ENCODE measurements at places on chromosomes 11 and 22. TPM values are rescaled to one million over a fixed set of nuclear protein-coding genes. Genes with fewer than 3 reads are reported as not detected.

DNA sequence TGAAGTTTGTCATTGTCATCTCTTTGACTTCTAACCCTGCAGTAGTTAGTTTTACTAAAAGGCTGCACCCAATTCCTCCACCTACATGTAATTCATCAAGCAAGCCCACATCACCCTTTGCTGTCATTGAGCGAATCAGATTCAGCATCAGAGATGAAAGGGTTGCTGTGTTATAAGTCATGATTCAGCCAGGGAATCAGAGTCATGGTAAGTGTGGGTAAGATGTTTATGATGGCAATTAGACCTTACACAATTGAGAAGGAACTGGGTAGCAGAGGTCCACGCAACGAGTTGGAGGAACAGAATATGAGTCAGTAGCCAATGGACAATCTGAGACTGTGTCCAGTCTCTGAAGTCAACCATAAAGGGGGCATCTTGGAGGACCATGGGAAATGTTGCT is 162.8 kb upstream of the SNX19 start:
- DNase-seq: no peak

- DNase-seq: no peak
These were observed 52.2 kb upstream of the CEP126 start for GRCh38 chr11:101862391-101863233.

DNA sequence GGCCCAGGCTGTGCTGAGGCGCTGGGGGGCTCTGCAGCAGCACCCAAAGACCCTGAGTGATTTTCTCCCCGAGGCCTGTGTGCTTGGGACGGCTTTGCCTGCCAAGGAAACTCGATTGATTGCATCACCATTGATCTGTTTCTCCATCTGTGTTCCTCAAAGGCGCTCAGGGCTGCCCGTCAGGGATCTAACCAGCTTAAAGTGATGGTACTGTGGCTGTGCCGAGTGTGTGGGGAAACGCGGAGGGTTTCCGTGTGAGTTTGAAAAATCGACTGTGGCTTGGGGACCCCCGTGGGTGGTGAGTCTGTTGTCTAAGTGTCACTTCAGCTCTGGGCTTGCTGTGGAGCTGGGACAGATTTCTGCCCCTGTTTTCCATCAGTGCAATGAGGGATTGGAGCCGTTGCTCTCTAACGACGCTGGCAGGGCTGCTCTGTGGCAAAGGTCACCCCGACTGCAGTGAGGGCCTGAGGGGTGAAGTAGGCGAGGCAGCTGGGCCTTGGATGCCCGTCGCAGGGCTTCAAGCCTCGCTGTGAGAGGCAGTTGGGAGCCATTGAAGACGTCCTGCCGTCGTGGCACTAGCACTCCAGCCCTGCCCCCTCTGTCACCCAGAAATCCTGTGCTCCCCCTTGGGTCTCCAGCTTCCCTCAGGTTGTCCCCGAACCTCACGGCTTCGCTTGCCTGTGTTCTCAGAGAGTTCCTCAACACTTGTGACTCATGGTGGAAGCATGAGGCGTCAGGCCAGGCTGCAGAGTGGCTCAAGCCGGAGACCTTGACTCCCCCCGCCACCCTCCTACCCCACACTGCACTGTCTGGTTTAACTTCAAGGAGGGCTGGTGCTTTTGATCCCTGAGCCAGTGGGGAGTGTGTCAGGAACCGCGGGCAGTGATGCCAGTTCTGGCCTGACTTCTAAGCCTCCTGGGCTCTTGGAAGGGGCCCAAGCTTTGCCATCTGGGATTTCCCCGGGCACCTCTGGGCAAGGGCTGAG is 21.8 kb downstream of the CACNA1I start:
- no peak for DNase-seq

- DNase-seq: no peak
These were observed 66.4 kb upstream of the PICALM start for GRCh38 chr11:86135319-86135714.

- DNase-seq: no peak
These were observed 21.2 kb upstream of the GRK2 start for GRCh38 chr11:67245046-67245445.

DNA sequence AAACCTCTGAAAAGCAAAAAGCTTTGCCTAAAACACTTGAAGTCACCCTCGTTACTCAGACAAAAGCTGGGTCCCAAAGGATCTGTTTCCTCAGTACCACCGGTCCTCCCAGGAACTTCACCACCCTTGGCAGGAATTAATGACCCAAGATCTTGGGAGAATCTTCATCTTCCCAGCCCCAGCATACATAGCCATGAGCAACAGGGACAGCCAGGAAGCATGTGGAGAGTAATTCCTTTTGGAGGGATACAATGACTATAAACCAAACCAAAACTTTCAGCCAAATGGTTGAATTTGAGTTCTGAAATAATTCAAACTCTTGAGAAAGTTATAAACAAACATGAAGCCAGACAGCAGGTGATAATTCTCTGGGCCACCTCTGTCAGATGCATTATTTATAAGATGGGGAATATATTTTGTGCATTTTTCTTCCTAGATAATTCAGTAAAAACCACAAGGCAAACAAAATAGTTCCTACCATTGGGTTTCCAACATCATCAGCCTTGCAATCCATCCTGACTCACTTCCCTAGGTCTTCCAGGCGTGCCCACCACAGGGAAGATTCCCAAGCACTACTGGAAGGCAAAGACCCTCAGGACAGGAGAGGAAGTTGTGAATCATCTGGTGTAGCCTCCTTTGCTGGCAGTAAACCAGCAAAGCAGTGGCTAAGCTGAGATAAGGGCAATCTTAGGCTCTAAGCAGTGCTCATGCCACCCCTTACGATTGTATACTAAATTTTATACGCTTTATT is 71.7 kb upstream of the DRD2 start:
- no peak for DNase-seq

DNA sequence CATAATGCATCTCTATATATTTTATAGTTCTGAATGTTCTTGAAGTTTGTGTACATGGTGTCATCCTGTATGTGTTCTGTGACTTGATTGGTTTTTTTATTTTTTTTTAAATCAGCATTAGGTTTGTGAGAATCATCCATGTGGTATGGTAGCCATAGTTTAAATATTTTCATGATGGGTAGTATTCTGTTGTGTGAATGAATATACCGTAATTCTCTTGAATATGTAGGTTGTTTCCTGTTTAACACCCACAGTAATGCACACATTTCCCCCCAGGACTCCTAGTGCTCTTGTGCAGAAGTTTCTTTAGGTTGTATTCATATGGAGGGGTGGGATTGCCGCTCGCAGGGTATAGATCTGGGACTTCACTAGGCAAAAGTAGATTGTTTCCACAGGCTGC is 2.0 kb downstream of the PACS1 start:
- DNase-seq: no peak

- DNase-seq: no peak
These were observed 26.9 kb upstream of the CAT start for GRCh38 chr11:34411791-34412190.

GRCh38 chr11:133940034-133940433 is 16.7 kb downstream of the IGSF9B start:
- DNase-seq: no peak

- DNase-seq: peak; percentile 89
These were observed 20.1 kb downstream of the TSSC4 start for GRCh38 chr11:2420502-2421225.

DNA sequence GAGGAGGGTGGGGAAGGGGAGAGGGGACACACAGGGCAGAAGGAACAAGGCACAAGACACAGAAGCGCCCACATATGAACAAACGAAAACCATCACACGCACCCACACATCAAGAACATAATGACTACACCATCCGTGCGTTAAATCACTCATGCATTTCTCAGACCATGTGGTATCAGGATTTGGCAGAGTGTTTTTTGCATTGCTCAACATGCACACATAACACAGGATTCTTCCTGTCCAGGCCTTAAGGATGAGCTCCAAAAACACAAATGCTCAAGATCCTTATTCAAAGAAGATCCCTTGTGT is 309.5 kb downstream of the CADM1 start:
- no peak for DNase-seq

DNA sequence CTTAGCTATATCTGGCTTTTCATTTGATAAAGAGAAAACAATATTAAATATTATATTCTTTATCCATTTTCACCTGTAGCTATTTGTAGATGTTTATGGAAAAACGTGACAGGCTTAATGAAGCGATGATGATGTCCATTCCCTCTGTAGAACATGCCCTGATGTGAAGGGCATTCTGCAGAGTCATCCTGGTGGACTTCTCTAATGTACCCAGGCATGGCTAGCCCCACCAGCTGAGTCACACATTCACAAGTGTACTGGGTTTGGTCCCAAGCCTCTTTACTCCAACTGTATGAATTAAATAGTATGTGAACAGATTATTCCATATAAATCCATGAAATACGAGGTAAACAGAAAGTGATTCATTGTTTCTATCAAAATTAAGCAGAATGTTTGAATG is 139.3 kb downstream of the CADM1 start:
- DNase-seq: no peak

DNA sequence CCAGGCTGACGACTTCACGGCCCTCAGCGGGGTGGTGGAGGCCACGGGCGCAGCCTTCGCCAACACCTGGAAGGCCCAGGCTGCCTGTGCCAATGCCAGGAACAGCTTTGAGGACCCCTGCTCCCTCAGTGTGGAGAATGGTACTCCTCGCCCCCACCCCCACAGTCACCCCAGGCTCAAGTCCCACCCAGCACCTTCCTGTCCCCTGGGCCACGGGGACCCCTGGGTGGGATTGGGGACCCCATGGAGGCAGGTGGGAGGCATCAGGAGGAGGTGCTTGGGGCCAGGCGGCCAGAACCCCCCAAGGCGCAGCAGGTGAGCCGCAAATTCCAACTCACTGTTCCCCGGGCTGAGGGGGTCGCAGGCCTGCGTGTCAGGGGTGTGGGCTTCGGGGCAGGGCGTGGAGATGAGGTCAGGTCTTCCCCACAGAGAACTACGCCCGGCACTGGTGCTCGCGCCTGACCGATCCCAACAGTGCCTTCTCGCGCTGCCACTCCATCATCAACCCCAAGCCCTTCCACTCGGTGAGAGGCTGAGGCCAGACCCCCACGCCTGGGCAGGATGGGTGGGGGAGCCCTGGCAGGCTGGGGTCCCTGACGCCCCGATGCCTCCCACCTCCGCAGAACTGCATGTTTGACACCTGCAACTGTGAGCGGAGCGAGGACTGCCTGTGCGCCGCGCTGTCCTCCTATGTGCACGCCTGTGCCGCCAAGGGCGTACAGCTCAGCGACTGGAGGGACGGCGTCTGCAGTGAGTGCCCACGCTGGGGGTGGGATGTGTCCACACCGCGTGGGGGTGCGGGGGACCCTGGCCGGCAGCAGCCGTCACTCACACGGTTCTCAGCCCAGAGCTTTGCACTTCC is 9.4 kb downstream of the MUC5B start:
- DNase-seq: peak; percentile 62

The C1QTNF5 gene
- 33.8 TPM for total RNA-seq

The ST14 gene
- 0.65 TPM for total RNA-seq

The CPT1A gene
- total RNA-seq: 37.6 TPM

The KCNJ5 gene
- 12.1 TPM for total RNA-seq

The MS4A6E gene
- total RNA-seq: not detected

The HTR3A gene
- total RNA-seq: not detected

The RTN4R gene
- total RNA-seq: 1.0 TPM
